Hindlimb muscle (tissue), 1 donor: ENCODE measurements at places on chromosomes 7 and 10.

GRCh38 chr7:142954680-142955268 is 7.4 kb downstream of the KEL start:
- DNase-seq, result no peak

DNA sequence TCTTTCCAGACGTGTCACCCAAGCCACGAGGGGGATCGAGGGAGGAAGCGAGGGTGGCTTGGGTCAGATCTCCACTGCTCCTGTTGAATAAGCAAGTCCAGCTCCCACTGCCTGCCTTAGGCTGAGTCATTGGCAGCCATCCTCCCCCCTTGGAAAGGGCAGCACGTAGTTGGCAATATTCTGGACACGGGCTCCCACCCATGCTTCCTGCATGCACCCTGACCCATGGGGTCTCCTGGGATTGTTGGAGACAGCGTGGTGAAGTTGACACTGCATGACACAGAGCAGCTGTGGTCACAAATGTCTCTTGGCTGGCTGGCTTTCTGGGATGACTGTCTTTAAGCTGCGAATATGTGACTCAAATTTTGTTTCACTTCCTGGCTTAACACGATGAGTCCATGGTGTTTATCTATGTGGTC is 11.2 kb downstream of the BTBD16 start:
- no peak for DNase-seq

DNA sequence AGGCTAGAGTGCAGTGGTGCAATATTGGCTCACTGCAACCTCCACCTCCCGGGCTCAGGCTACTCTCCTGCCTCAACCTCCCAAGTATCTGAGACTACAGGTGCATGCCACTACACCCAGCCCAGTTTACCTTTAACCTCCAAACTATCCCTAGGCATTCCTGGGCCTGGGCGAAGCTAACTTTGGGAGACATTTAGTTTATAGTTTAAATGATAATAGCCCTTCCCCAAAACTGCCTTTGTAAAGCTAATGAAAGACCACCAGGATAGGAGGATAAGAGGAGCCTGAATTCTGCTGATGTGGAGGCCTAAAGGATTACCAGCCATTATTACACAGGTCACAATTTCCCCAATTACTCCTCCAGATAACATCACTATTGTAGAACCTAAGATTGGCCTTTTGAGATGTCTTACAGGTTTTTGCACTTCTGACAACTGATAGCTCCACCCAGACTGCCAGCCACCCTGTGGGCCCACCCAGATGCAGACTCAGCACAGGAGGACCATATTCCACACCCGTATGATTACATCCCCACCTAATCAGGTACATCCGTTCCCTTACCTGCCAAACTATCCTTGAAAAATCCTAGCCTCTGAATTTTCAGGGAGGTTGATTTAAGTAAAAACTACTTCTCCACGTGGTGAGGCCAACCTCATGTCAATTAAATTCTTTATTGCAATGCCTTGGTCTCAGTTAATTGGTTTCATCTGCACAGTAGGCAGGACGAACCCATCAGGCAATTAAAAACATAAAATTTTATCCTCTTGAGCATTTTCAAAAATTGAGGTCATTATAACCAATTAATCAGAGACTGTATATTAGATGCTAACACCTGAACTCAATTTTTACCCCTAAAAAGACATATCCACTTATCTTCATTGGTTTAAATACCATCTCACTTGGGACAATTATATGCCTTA is 62.3 kb upstream of the TMEM254 start:
- no peak for DNase-seq

- no peak for DNase-seq
These were observed 18.6 kb upstream of the ZNF32 start for GRCh38 chr10:43667317-43667731.

GRCh38 chr10:123429706-123430221 is 236.4 kb upstream of the GPR26 start:
- DNase-seq, result no peak

GRCh38 chr7:98175260-98175940 is 35.8 kb upstream of the BHLHA15 start:
- no peak for DNase-seq
